Stimulated activated CD8-positive, alpha-beta memory T cell treated with anti-CD3 and anti-CD28 coated beads, Interleukin-4, amount 100 ng/mL, for 4 hours (primary cell): ENCODE measurements at places on chromosomes 4 and X.

DNA sequence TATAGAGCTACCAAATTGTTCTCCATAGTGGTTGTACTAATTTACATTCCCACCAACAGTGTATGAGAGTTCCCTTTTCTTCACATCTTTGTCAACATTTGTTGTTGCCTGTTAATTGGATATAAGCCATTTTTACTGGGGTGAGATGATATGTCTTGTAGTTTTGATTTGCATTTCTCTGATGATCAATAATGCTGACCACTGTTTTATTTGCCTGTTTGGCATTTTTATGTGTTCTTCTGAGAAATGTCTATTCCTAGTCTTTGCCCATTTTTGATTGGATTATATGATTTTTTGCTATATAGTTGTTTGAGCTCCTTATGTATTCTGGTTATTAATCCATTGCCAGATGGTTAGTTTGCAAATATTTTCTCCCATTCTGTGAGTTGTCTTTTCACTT lies 44.3 kb downstream of the ACTRT1 start:
- no peak for DNase-seq

DNA sequence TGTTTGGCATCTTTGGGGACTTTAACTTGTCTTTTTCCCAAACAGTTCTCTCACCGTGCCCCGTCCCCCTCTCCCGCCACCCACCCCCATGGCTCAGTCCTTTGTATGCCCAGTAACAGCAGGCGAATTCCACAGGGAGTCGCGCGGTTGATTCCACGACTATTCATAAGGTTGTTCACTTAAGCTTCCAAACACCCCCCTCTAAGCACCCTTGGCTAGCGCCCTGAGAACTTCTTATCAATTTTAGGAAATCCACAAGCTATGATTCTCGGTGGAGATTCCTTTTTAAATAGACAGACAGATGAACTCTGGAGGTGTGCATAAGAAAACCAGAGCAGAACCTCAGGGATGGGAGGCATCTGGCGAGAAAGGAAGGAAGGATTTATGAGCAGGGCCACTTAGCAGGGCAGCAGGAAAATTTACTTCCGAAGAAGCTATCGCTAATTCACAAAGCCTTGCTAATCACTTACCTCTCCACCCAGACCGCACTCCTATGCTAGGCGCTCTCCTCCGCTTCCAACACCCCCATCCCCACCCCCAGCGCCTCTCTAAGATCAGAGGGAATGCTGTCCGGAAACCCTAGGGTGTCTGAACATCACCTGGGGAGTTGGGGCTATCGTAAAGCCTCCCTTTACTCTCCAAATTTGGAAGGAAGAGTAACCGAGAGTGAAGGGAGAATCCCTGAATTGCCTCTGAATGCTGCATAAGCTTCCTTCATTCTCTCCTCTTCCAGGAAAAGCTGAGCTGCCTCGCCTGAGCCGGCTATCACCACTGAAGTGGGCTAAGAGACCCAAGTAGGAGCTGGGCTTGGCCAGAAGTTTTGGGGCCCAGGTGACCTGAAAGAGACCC lies 1.7 kb downstream of the UNC5C start:
- no peak for DNase-seq

- DNase-seq = no peak
These were observed 1.8 kb downstream of the ZIC3 start for GRCh38 chrX:137567682-137568232.

DNA sequence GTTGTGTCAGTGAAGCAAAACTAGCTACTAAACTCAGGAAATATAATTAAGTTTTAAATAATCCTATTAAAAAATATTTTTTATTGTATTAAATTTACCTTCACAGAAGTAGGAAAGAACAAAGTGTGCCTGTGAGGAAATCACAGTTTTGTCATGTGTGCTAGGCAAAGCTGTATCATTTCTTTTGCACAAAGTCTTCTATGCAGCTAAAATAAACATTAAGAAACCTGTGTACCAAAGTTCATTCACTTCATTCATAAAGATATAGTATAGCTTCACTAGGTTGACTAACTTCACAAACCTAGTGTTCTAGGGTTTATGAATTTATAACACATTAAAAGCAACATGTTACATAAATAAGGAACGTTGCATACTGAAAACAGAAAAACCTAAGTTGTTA lies 131.0 kb downstream of the PDS5A start:
- DNase-seq = no peak
